ENCODE measurements at places on chromosomes 5 and 9. TPM values are rescaled to one million over a fixed set of nuclear protein-coding genes. Genes with fewer than 3 reads are reported as not detected.

DNA sequence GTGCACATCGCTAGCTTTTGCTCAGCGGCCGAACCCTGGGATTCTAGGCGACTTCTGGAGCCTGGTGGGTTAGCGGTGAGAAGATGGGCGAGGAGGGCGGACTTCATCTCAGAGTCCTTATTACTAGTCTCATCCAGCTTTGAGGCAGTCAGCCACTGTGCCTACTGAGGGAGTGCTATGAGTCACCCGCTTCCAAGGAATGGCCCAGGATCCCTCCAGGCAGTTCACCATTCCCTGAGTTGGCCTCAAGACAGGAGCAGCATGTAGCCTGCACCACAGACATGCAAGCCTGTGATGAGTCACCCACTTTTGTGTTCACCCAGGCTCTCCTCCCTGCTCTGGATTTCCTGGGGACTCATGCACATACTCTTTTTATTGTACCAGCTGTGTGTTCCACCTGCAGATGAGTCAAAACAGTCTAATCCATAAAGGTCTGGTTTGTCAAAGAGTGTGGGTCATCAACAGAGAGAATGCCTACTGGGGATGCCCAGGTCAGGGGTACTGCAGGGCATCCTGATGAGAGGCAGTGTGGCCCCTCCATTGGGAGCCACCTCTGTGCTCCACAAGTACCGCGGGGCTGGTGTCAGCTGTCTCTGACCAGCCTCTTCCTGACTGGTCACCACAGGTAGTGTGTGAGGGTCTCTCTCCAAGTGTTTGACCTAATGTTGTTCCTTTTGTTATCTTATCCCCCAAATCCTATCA is 20.2 kb downstream of the SLC22A5 start:
- DNase-seq = peak; percentile 42

- DNase-seq = no peak
These were observed 213.3 kb upstream of the FBXL7 start for GRCh38 chr5:15286650-15287049.

- no peak for DNase-seq
These were observed 171.6 kb upstream of the PPP1R2B start for GRCh38 chr5:156678484-156678883.

- no peak for DNase-seq
These were observed 34.4 kb downstream of the CFAP90 start for GRCh38 chr5:7816535-7816901.

PITX1 gene
- total RNA-seq = 6.3 TPM

NDOR1 gene
- 28.0 TPM for total RNA-seq

DNA sequence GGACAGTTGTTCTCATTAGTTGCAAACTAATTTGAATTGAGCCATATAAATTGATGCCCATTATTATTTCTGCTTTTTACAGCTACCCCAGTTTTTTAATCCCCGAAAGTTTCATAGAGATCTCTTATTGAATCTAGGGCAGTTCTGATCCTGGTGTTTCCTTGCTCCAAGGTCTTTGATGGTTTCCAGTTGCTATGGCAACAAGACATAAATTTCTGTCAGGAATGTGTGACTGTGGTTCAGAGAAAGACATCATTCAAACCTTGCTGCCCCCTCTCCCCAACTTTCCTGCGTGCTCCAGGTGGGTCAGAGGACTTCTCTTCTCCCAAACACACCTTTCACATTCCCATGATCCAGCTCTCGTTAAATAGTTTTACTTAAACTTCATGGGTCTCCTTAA is 63.4 kb downstream of the TAF11L14 start:
- no peak for DNase-seq

TICAM2 gene
- total RNA-seq = 0.59 TPM

DNA sequence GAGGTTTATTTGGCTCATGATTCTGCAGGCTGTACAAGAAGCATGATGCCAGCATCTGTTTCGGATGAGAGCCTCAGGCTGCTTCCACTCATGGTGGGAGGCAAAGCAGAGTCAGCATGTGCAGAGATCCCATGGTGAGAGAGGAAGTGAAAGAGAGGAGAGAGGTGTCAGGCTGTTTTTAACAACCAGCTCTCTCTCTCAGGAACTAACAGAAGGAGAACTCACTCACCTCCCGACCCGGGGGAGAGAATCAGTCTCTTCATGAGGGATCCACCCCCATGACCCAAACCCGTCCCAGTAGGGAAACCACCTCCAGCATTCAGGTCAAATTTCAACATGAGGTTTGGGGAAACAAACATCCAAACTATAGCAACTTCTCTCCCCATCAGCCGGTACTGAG is 187.7 kb downstream of the ENC1 start:
- DNase-seq = no peak

DNA sequence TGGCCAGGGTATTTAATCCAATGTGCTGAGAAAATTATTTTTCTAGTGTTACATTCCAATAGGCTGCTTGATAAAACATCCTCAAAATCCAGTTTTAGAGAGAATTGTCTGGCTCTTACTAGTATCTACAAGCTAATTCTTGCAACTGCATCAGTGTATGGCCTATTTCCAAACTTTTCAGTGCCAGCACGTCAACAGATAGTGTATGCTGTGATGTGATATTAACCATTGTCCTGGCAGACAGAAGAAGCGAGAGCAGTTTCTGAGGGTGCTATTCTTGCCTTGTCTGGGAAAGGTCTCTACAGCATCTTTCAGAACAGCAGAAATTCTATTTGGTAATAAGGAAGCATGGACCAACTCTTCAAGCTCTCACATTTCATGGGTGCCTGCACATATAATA is 174.2 kb upstream of the CDH12 start:
- DNase-seq = no peak

CDX1 gene
- total RNA-seq = 5.0 TPM

CDKN2B-AS1 gene
- 1.5 TPM for total RNA-seq

FBXL7 gene
- total RNA-seq = 3.8 TPM

AQP7 gene
- 3.7 TPM for total RNA-seq

- no peak for DNase-seq
These were observed 93.5 kb downstream of the SSBP2 start for GRCh38 chr5:81657386-81657785.

LCN1 gene
- total RNA-seq = not detected

DNA sequence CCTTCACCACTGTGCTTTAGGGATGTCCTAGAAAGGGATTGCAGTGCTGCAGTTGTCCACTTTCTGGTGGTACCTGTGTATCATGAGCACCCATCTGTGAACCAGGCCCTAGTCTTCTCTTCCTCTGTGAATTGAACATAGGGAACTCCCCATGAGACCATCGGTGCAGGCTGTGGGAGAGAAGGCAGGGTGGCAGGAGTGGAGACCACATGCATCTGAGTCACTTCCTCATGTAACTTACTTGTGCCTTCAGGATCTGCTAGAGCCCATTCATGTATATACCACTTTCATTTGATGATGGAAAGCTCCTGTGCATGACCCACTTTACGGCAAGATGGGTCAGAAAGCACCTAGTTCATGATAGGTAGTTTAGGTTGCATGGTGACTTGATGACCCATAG is 478.1 kb upstream of the CDH9 start:
- DNase-seq = no peak

LHX3 gene
- total RNA-seq = 0.10 TPM

DNA sequence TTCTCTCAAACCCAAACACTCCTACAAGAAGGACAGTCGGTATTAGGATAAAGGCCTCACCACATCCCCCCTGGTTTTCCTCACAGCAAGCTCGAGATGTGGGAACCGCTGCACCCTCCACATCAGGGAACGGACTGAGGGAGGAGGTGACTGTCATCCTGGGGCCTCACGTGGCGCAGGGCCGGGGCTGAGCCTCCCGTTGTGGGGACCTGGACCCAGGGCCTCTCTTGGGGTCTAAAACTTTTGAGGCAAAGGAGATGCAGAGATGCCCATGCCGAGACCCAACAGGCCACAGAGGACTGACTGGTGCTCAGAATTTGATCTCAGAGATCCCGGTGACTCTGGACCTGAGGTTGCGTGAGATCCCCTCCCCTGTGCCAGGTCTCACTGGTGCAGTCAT is 72.7 kb downstream of the MRPL36 start:
- peak; percentile 53 for DNase-seq

- no peak for DNase-seq
These were observed 7.4 kb downstream of the PSAT1 start for GRCh38 chr9:78304357-78304756.

PDE8B gene
- total RNA-seq = 16.7 TPM

- DNase-seq = no peak
These were observed 85.3 kb upstream of the ADRB2 start for GRCh38 chr5:148740966-148741742.

PKD2L2 gene
- total RNA-seq = not detected

- DNase-seq = no peak
These were observed 8.6 kb downstream of the KLHL9 start for GRCh38 chr9:21326526-21327139.

- DNase-seq = no peak
These were observed 110.0 kb upstream of the PTGER4 start for GRCh38 chr5:40569546-40570270.

- no peak for DNase-seq
These were observed 154.8 kb upstream of the TBC1D2 start for GRCh38 chr9:98410185-98410697.

DNA sequence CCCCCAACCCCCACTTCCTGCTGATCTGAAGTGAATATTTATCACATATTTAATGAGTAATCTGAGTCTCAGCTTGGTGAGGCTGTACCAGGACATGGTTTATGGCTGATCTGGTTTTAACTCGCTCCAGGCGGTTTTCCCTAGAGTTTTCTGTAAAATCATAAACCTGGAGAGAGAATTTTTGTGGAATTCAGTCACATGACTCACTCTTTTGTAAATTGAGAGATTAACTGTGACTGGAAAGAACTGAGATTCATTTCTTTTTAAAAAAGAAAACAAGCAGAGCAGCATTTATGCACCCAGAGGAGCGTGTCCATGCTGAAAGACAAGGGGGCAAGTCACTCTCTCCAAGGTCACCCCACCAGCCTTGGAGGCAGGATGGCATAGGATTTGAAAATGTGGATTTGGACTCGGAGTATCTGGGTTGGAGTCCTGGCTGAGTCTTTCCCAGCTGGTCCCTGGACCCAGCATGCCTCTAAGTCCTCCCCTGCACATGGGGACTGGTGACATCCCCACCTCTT is 81.8 kb downstream of the ZNF618 start:
- DNase-seq = no peak

- no peak for DNase-seq
These were observed 151.9 kb downstream of the EBF1 start for GRCh38 chr5:158947846-158948245.

DNA sequence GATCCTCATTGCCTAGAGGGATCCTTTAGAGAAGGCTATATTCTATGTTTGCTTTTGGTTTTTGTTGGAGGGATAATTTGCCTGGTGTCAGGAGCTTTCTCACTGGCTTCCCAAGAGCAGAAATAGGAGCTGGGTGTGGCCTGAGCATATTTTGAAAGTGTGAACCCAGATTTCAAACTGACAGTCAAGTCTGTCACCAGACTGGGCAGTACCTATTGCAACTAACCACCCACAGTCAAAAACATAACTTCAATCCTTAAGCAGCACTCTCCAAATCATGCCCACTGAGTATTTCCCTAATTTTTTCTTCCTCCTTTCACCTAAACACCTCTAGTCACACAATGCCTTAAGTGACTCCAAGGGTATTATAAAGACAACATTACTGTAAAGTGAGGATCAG is 278.4 kb downstream of the EBF1 start:
- DNase-seq = no peak

DNA sequence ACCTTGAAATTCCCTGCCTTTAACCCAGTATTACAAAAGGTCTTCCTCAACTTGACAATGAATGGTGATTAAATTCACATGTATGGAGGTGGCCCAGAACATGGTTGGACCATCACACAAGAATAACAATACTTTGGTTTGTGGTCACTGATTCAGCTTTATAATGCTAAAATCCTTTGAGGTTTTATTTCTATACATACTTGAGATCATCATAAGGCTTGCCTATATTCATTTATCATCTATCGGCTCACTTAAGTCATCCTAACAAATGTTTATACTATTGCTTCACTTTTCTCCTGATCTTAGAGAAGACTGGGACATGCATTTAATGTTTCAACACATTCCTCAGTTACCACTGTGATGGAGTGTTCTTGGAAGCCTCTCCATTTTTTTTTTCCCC is 191.3 kb downstream of the DMAC1 start:
- no peak for DNase-seq

- no peak for DNase-seq
These were observed 1.2 kb upstream of the GRK6 start for GRCh38 chr5:177425196-177425800.

DNA sequence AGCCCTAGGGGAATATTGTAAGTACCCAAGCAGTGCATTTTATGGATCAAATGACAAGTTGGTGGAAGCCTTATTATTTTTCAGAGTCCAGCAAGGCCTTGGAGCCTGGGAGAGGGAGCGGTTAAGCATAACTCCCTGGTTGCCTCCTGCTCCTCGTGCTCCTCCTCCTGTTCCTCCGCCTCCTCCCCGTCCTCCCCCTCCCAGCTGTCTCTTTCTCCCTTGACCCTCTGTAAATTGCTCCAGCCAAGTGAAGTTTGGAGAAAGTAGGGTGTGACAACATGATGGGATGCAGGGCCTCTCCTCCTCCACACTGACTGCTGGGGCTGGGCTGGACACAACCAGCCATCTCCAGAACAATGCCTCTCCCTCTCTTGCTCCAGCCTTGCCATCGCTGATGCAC is 586.9 kb downstream of the CCDC171 start:
- DNase-seq = no peak

- no peak for DNase-seq
These were observed 10.0 kb upstream of the SHISAL2B start for GRCh38 chr5:64680289-64680688.

DNA sequence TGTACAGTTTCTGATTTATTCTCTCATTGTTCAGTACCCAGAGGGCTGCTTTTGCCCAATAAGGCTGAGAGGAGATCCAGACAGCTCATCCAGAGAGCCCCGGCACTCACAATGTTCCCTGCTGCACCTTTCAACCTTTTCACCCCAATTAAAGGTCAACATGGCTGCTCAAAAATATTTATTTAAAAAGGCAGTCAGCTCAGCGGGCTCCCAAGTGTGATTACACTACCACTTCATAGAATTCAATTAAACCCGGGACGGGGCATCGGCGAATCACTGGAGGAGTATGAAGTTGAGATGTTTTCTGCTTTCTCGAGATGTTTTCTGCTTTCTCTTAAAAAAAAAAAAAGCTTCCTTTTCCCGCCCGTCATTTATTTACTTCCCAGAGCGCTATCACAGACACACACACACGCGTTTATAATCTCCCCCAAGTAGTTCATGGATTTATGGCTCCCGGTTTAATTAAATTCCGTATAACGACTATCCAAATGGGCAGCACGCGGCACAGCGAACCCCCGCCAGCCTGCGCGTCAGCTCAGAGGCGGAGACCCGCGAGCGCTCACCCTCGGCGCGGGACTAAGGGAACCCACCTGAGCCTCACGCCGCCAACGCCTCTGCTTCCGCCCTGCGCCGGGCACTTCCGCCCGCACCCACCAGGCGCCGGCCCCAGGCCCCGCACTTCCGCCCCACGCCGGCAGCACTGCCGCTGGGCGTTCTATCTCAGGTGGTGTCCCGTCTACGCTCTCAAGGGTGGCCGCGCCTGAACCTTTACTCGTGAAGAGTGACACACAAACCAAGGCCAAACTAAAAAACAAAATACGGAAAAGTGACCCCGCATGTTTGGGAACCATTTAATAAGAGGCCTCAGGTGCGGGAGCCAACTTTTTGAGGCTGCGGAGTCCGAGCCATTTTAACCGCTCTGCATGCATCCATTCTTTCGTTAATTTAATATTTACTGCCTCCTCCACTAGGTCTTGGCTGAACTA is at the start of gene C5orf63:
Gene C5orf63 (minus strand): TSS at position 642 of the 986 bp plus-strand sequence. CDS start 14,507 bp downstream, outside the sequence.
- DNase-seq = peak; percentile 68
